ENCODE measurements at places on chromosomes 2 and 18.

GRCh38 chr2:133414486-133415209, 153.6 kb downstream of the NCKAP5 start:
- no peak for DNase-seq

- no peak for DNase-seq
Observed at GRCh38 chr2:228698963-228699362, 517.5 kb upstream of the SPHKAP start.

DNA sequence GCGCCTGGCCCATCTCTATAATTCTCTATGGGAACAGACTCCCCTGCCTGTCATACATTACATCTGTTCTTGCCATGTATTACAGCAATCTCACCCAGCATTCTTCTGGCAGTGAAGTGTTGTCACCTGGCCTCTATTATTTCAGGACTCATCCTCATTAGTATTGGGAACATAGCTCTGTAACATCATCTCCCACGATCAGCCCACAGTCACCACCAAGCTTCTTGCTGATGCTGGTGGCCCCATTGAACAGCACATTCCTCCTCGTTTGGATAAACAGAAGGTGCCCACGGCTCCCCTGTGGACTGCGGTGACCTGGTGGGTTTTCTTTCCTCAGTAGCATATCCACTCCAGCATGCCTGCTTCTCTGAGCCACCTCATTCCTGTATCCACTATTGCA, 21.5 kb downstream of the CHCHD5 start:
- no peak for DNase-seq

GRCh38 chr2:26855466-26855865, 7.5 kb downstream of the DPYSL5 start:
- no peak for DNase-seq

GRCh38 chr18:63410792-63411191, 11.5 kb downstream of the VPS4B start:
- DNase-seq: no peak

DNA sequence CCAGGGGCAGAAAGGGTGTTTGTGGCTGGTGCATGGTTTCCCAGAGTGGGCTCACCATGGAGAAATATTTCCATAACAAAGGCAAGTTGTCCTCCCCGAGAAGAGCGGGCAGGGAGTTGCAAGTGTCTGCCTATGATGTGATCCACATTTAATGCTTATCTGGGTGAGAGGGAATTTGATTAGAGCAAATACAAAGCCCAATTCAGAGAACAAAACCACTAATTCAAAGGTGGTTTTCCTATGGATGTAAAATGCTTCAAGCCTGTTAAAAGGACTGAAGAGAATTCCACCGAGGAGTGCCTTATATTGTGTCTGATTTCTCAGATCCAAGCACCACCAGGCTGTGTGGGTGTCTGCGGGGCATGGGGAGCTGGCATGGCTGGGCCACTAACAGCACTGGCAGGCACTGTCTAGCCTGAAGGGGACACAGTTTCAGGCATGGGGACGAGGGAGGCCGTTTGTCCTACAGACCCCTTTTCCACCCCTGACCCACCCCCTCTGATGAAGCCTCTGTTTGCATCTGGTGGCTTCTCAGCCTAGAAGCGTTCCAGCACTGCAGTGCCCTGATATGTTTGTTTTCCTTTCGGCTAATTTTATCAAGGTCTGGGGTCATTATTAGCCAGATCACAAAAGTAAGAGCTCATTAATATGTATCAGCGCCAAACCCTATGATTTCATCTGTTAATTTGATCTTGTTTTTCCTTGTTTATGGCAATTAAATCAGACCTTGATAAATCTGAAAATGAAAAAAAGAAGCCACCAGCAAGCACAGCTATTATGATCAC, 357.3 kb downstream of the HRH4 start:
- DNase-seq: no peak

DNA sequence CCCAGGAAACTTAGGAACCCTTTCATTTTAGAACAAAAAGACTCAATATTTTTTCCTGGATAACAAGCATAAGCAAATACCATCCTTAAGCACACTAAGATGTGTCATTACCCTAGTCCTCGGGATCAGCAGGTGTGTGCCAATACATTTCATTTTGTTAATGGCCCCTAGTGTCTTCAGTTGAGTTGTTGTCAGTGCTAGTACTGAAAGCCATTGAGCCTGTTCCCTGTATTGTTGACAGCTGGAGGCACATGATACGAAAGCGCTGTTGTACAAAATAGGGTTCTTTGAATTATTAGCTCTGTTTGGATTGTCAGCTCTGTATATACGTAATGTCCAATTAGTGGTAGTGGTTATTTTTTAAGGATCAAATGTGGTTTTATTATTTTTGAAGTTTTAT, 29.5 kb downstream of the VAPA start:
- DNase-seq: no peak

DNA sequence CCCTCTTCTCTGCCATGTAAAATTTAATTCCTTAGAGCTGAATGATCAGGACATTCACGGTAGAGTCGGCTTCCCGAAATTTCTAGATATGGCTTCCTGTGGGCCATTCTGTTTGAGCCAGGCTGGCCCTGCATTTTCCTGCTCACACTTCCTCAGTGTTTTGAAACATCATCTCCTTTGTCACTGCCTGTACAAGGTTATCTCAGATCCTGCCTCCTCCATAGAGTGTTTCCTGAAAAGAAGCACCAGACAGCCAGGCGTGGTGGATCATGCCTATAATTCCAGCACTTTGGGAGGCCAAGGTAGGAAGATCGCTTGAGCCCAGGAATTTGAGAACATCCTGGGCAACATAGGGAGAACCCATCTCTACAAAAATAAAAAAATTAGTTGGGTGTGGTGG, 43.6 kb downstream of the GRHL1 start:
- no peak for DNase-seq

DNA sequence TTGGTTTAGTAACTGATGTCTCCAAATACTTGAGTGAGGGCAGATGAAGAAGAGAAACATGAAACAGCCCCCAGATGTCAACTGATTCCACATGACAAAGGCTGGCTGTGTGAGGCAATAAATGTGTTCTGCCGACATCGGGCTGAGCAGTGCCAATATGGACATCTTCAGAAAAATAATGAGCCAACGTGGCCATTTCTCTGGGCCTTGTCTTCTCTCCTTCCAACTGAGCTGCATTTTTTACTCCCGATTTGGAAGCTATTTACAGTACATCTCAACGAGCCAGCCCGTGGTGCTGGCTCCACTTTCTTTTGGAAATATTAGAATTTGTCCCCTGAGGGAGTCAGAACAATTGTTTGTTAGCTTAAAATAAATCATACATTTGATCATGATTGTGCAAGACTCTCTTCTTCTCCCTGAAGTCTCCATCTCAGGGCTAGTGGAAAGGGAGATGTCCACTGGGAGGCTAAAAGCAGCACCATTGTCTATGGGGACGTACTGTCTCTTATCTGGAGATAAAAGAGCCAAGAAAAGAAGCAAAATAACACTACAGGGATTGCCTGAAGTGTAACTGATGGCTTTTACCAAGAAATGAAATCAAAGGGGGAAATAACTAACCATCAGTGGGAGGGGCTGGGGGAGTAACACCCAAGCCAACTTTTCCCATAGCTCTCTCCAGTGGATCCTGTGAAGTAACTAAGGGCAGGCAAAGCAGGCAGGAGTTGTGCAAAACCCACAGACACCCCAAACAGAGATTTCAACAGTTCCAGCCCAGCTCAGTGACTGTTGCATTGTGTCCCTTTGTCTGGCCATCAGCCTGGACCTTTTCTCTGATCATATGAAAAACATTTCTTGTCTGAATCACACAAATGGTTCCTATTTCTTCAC, 114.8 kb downstream of the RDH14 start:
- DNase-seq: no peak

- DNase-seq: no peak
Observed at GRCh38 chr2:228594012-228594411, 412.5 kb upstream of the SPHKAP start.

- DNase-seq: no peak
Observed at GRCh38 chr18:79515944-79516351, 120.2 kb downstream of the NFATC1 start.

DNA sequence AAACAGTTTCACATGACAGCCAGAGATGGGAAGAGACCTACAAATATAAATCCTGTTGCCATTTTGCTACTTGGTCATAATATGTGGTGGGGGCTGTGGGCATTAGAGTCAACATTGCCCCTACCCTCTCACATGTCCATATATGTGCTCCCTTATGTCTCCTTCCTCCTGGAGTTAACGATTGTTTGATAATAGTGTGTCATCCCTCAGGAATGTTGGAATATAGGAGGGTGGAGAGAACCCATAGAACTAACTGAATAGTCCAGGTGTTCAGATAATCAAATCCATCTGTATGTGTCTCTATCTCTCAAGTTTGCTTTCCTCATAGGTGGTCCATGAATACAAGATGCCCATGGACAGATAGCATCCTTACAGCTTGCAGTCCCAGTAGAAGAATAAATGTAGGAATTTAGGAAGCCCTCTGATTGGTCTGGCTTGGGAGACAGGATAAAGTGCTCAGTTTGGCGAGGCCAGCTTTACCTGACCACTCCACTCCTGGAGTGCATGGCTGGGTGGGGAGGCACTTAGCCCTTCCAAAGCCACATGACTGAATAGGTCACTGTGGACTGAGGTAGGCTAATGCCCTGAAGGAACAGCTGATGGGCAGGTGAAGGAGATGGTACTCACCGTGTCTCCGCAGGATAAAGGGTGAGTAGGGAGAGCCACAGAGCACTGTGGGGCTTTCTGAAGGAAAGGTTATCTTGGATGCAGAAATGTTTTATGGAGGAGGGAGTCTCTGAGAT, 166.9 kb downstream of the CDCA7 start:
- no peak for DNase-seq

- DNase-seq: no peak
Observed at GRCh38 chr2:229037621-229038020, 233.5 kb downstream of the PID1 start.

DNA sequence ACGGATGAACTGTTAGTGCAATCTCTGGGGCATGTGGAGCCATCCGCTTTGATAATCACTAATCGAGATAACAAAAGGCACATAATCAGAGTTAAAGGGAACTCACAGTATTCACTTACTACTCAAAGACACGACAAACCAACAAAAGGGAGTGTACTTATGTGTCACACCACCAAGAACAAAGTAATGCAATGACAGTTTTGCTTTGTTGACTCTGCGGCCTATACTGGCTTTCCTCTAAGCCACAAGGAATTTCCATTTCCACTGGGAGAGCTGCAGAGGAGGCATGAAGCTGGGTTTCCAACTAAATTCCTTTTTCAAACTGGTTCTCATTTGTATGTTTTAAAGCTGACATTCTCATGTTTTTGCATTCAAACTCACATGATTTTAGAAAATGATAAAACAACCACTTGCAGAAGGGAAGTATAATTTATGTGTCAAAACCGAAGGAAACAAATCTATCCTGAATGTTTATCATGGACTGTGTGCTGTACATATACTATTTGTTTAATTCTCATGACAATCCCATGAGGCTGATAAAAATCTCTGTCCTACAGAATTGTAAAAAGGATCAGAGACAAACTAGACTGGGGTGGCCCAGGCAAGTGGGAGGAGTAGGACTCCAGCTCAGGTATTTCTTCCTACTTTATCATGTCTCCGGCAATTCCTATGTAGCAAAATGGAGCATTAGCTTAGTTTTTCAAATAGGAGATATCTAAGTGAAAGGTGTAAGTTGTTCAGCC, 149.6 kb upstream of the SMAD7 start:
- DNase-seq: no peak

DNA sequence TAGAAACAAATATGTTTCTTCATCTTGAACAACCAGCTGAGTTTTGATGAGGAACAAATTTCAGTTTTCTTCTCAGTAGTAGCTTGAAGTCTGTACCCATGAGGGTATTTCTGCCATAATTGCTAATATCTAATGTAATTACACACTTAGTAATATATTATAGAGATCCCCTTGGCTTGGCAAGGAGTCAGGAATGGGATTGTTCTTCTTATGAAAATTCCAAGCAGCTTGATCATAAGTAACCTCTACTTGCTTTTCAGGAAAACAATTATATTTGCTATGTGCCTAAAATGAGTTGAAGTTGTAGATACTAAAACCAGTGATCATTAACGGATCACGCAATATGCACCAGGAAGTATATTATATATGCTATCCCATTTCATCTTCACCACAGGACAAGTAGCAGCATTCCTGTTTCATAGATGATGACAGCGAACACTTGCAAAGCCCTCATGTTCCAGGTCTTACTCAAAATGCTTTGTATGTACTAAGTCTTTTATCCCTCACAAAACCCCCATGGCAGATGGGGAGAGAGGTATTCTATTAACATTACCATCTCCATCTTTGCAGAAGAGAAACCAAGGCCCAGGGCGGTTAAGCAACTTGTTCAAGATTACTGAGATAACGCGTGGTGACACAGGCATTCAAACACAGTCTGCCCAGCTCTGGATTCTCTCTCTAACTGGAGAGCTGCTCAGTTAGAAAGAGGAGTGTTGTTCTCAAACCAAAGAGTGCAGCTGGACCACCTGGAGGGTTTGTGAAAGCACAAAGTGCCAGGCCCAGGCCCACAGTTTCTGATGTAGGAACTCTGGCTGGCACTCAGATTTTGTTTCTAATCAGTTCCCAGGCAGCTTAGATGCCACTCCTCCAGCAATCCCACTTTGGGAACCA, 21.8 kb upstream of the RGPD4 start:
- DNase-seq: no peak

DNA sequence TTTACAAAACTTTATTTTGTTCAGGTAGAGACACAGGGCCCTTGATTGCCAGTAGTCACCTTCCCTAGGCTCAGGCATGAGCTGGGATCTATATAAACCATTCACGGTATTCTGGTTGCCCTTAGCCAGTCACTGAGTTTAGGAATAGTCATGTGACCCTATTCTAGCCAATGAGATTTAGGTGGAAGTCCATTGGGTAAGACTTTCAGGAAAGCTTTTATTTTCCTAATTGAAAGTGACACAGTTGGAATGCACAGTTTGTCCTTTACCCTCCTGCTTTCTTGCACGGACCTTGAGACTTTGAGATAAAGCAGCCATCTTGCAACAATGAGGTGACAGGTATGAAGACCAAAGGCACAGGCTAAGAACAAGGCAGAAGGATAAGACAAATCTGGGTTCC, 21.5 kb downstream of the SLC4A5 start:
- DNase-seq: no peak

DNA sequence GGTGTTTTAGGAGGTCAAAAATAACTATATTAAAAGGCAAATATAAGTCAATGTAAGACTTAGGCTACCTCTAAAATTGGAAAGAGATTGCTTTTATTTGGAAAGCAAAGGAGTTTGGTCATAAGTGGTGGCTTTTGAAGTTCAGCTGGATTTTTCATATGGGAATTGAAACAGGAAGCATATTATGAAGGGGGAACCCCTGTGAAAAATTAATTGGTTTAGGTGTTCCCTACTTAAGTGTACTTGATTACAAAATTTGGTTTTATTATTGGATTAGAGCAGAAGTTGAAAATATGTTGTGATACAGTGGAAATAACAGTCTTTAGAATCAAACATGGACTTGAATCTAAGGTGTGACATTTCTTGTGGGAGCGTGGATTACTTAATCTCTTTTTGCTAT, 121.4 kb upstream of the TTC27 start:
- DNase-seq: no peak

GRCh38 chr18:3411854-3412268, 38.1 kb upstream of the TGIF1 start:
- no peak for DNase-seq

GRCh38 chr2:219182331-219183150, 4.5 kb downstream of the RETREG2 start:
- DNase-seq: no peak

Data from cerebellar nuclear complex (tissue), 1 donor.